ENCODE measurements at places on chromosomes 2 and 18.

DNA sequence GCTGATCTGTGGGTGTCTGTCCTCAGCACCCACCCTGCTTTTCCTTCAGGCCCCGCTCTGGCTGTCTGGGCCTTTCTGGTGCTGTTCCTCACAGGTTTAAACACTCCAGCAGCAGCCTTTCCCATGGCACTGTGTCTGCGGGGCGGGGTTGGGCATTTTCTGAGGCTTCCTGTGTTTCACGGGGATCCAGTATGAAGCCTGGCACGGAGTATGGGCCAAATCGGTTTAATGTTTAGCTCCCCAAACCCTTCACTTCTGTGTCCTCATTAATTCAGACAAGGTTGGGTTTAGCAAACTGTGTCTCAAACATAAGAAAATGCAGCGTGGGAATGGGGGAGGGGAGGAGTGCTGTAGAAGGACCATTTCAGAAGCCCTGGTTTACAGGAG lies 44.9 kb downstream of the HPCAL1 start:
- no peak for DNase-seq

DNA sequence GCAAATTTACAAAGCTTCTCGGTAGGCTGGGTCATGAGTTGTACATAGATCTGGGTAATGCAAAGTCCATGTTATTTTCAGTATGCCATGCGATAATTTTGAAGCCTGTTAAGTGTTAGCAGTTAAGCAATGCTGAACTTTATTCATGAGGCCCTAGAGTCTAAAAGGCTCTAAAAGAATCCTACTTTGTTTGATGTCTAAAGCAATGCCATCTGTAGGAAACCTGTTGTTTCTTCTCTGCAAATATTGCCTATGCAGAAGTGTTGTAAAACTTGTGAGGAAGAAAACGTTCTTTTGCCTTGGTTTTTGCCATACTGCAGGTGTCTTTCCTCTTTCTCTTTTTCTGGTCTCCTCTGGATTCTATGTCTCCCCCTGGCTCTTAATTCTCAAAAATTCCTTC lies 9.1 kb downstream of the ARHGAP15 start:
- no peak for DNase-seq

- DNase-seq: no peak
These were observed at the start of gene ANKRD53 for GRCh38 chr2:70978341-70979179. ANKRD53 (plus strand) TSS chr2:70978630; CDS start chr2:70978646, 16 bp downstream.

DNA sequence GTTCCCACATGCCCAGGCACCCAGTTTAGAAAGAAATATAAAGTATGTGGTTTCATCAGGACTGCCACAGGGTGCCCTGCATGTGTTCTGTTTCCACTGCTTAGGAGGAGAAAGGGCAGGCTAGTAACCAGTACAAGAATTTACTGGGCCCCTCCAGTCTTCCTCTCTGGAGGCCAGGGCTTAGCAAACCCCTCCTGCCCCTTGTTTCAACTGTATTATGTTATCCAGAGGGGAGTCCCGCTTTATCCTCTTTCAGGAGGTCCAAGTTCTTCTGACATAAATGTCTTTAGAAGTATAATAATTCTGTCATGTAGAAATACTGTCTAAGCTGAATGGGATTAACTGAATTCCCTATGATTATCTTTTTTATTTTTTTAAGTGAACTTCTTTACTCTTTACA lies 132.1 kb downstream of the WDSUB1 start:
- DNase-seq: no peak

- DNase-seq: no peak
These were observed 68.2 kb downstream of the UBR3 start for GRCh38 chr2:169895294-169895985.

DNA sequence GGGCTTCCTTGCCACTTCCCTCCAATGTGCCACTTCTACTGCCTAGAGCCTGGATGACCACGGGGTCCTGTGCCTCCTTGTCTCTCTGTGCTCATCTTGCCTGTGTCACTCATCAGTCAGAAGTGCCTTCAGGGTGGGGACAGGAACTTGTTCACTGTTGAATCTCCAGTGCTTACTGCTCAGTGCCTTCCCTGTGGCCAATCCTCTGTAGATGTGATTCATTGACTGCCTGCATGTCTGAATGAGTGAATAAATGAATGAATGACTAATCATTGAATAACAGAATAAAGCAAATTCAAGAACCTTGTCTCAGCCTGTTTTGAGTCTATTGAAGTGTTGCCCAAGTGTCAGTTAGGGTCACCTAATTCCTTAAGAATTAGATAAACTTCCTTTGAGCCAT lies 42.3 kb upstream of the FAM136A start:
- no peak for DNase-seq

DNA sequence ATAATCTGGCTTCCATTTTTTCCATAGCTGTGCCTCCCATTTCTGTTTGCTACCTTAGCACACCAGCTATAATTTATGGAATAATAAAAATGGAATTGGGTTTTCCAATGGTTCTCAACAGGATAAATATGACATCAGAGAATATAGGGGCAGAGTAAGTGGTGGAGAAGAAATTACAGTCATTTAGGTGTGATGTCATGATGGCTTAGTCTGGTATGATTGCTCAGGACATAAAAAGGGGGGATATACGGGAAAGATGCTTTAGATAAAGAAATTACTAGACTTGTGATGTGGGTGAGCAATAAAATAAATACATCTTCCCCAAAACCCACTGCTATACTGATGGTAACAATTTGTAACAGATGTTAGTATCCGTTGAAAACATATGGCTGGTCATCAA lies 21.6 kb upstream of the KIF5C start:
- no peak for DNase-seq

DNA sequence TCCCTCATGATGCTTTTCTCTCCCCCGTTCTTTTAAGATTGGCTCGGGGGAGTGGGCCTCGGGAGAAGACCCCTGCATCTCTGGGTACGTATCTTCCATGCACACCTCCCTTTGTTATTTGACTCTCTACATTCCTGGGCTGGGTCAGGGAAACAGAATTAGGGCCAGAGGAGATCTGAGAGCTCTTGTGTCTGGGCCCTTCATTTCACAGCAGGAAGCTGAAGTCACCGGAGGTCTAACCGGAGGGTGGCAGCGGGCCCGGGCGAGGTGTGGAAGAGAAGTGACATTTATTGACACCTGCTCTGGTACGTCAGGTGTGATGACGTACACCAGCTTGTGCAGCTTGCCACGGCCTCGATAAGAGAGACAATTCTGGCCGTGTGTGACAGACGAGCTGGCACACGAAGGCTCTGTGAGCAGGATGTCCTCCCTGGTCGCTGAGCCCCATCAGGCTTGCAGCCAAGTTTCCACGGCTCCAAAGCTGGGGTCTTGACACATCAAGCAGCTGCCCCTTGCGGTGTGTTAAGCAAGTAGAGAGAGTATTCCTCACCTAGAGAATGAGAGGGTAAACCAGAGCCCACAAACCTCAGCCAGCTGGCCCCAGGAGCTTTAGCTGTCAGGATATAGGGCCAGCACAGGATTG lies 30.4 kb downstream of the TOGARAM2 start:
- no peak for DNase-seq

GRCh38 chr2:231372326-231372725 lies 23.2 kb upstream of the B3GNT7 start:
- no peak for DNase-seq

DNA sequence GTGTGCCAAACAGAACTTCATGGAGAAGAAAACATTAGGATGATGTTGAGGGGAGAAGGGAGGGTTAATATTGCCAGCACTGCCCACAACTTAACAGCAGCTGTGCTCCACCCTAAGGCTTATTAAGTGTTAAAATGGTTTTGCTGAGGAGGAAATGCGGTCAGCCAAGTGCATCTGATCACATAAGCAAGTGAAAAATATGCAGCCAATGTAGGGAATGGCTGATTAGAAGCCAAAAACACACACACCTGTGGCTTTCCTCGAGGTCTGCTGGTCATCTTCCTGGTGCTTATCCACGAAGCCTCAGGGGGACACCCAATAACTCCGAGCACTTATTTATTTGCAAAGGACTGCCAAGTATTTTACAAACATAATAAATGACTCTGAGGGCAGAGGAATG lies 66.3 kb upstream of the GPR45 start:
- no peak for DNase-seq

DNA sequence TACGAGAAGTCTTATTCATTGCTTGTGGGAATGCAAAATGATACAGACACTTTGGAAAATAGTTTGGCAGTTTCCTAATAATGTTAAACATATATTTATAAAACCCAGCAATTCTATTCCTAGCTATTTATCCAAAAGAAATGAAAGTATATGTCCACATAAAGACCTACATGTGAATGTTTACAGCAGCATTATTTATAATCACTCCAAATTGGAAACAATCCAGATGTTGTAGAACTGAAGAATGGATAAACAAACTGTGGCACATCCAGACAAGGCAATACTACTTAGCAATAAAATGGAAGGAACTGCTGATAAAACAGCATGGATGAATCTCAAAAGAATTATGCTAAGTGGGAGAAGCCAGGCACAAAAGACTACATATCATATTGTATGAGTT lies 19.3 kb downstream of the MRPL33 start:
- DNase-seq: no peak

- no peak for DNase-seq
These were observed 515 bp downstream of the TSHZ1 start for GRCh38 chr18:75211002-75211621.

DNA sequence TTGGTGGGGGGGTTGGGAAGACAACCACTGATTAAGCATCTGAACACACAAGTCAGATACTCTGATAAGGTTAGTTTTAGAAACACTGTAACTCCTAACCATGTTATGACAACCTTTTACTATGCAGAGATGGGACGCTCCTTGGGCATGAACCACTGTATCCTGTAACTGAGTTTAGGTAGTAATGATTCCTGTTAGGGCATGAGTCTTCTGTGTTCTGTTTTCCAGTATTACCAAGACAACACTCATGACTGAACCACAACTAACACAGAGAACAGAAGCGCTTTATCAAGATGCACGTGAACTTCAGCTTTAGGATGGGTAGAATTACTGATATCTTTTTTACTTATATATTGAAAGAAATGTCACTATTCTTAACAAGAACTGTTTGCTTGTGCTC lies 14.1 kb upstream of the CREB1 start:
- no peak for DNase-seq

- DNase-seq: no peak
These were observed 105.1 kb downstream of the NUP35 start for GRCh38 chr2:183229386-183229785.

DNA sequence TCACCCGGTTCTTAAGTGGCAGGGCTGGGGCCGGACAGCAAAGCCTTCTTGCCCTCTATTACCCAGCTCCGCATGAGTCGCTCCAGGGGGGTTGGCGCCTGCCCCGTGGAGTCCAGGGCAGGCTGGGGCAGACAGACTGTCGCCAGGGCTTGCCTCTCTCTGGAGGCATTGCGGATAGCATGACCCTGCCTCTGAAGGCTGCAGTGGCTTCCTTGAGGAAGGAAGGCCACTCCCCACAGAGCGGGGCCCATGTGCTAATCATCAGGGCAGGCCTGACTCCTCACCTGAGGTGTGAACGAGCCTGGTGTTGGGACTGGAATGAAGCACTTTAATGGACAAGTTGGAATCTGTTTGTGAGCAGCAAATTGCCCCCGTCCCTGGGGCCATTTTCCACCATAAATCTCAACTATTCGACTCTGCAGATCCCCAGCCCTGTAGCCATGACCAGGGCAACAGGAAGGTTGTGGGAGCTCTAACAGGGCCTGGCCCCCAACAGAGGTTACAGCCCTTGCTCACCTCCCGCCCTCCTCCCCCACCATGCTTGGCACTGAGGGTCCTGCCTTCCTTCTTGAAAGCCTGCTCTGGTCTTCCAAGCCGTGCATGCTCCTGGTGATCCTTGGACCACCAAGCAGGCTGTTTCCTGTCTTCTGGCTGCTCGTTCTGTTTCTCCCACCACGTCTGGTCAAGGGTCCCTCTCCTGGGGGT lies 144.9 kb upstream of the HAAO start:
- no peak for DNase-seq

DNA sequence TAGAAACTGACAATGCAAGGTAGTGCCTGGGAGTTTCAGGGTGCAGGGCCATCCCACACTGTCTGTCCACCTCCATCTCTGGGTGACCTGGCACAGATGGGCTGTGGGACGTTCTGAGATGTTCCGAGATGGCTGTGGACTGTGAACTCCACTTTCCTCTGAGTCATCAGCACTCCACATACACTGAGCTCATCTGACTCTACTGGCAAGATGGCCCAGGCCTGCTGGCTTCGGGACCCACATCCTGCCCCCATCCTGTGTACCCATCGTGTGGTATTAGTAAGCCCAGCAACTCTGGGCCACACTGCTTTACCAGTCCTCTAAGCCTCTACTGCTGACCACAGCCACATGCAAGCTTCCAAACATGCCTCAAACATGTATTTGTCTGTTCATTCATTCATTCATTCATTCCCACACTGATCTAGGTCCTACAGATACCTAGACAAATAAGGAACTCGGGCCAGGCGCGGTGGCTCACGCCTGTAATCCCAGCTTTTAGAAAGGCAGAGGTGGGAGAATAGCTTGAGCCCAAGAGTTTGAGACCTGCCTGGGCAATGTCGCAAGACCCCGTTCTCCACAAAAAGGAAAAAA lies 124.8 kb upstream of the CXCR4 start:
- no peak for DNase-seq

GRCh38 chr2:104572834-104573233 lies 281.1 kb upstream of the POU3F3 start:
- DNase-seq: no peak

DNA sequence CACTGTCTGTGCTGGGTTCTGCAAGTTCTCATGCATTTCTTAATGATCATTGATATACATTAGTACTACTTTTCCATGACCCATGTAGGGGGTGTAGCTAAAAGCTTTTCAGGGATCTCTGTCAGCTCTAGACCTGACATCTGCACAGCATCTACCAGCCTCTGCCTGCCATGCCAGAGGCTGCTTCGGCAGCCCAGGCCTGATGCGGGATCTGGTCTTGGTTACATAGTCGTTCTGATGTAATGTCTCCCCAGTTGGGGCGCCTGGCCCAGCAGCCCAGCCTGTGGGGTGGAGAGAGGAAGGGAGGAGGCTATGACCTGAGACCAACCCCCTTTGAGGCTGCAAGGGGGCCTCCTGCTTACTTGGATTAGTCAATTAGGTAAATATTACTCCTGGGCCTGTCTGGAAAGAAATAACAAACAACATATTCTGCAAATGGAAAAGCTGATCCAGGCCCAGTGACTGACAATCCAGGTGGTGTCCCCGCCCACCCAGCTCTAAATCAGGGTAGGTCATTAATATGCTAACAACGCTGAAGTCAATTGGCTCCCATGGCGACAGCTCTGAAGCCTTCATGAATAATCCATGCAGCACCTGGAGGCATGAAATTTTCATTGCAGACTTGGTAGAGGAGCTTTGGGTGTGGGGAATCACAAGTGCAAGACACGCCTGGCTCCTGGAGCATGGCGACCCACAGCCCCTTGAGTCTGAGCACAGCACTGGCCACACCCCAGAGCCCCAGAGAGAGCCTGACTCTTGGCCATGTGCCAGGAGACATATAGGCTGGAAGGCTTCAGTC lies 575.3 kb downstream of the CMPK2 start:
- no peak for DNase-seq

- DNase-seq: no peak
These were observed 13.3 kb downstream of the RIF1 start for GRCh38 chr2:151422917-151423439.

- no peak for DNase-seq
These were observed 463 bp downstream of the PPP1CB start for GRCh38 chr2:28751956-28752630.

Data from GDM1 (cell line).